Panc1 (cell line): ENCODE measurements at places on chromosomes 3 and 15. TPM values are rescaled to one million over a fixed set of nuclear protein-coding genes. Genes with fewer than 3 reads are reported as not detected.

Gene AP3B2
- total RNA-seq = 0.95 TPM

Gene SPTSSB
- total RNA-seq = 3.7 TPM

Gene NPTN
- total RNA-seq = 151 TPM

- DNase-seq = no peak
Measured at GRCh38 chr3:20394243-20394642, 208.2 kb upstream of the SGO1 start.

- no peak for DNase-seq
Measured at GRCh38 chr15:34726406-34727100, 28.2 kb downstream of the GJD2 start.

GRCh38 chr3:40240921-40241320 lies 68.6 kb upstream of the EIF1B start:
- DNase-seq = no peak

GRCh38 chr3:24199300-24199699 lies 254.2 kb downstream of the NR1D2 start:
- DNase-seq = no peak

GRCh38 chr3:72892870-72893269 lies 5.0 kb downstream of the GXYLT2 start:
- no peak for DNase-seq

GRCh38 chr15:74843891-74844299 lies 939 bp upstream of the ULK3 start:
- DNase-seq = no peak

DNA sequence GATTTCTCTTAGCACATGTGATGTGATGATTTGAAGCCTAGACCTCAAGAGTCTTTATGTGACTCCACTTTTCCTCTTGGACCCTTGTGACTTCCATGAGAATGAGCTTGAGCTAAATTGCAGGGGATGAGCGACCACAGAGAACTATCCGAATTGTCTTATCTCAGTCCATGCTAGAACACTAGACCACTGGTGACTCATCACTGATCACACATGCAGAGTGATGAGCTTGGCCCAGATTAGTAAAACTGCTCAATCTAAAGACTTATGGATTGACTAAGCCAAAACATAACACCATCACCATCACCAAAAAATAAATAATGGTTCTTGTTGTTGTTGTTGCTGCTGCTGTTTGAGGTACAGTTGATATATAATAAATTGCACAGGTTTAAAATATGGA lies 114.1 kb upstream of the CFAP20DC start:
- no peak for DNase-seq

GRCh38 chr3:87398168-87398801 lies 121.9 kb upstream of the POU1F1 start:
- no peak for DNase-seq
